Natural killer cell (primary cell): ENCODE measurements at places on chromosomes 4 and X. TPM values are rescaled to one million over a fixed set of nuclear protein-coding genes. Genes with fewer than 3 reads are reported as not detected.

The RNF150 gene
- total RNA-seq = not detected

The PLXNA3 gene
- total RNA-seq = 34.3 TPM

The IGSF1 gene
- not detected for total RNA-seq

DNA sequence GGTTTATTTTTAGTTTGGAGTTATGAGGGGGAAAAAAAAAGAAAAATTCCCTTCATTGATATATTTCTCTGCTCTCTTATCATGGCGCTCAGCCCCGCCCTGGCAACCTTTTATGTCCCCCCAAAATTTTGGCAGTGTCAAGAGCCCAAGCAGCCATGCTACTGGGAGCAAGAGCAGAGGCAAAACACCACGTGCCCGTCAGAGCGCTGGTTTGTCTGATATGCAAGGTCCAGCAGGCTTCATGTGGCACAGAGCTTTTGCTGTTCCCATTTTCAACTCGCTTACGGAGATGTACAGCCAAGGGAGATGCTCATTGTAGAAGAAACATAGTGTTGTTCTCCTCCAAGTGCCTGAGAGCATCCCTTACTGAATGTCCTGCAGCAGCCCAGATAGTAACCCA is 27.3 kb downstream of the SLITRK2 start:
- DNase-seq = no peak

- no peak for DNase-seq
Measured at GRCh38 chr4:53937327-53937726, 127.1 kb downstream of the CHIC2 start.

DNA sequence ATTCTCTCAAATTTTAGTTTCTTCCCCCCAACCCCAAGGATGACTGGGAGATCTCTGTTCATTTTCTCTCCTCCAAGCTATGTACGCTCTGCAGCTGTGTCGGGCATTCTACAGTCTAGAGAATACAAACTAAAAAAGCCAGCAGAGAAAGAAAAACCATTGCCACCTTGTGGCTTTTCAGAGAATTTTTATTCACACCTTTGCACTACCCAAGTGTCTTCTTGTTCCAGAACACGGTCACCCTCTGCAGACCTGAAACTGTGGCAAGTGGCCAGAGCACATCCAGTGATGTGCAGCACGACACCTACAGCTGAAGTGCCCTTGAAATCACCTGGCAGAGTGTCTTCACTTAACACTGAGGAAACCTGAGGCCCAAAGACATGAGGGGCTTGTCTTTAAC is 68.6 kb downstream of the CHST7 start:
- peak; percentile 54 for DNase-seq

DNA sequence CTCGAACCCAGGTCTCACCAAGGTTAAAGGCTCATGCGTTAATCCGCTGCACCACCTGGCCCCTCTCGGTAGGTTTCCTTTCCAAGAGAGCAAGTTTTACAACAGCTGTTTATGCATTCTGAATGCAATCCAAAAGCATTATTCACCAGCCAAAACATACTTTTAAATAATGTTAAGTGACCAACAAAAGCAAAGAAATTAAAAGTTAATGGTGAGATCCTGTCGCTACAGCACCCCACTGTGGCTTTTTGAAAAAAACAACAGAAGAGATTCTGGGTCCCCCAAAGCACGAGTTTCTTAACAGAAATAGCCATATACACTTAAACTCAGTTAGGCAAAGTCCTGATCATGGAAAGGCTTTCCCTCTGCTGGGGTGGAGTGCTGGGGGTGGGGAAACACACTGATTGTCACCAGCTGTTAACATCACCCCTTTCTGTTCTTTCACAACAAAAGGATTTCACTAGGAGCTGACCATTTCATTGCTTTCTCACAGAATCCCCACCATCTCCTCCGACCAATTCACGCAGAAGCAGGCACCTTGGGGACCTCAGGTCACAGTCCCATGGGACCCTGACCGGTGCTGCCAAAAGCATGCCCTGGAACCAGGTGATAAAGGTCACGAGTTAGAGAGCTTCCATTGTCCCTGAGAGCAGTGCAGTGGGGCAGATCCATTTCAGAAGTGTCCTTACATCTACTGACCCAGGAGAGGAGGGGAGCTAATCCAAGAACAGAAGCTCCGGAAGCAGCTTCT is 51.2 kb downstream of the ZNF827 start:
- no peak for DNase-seq

DNA sequence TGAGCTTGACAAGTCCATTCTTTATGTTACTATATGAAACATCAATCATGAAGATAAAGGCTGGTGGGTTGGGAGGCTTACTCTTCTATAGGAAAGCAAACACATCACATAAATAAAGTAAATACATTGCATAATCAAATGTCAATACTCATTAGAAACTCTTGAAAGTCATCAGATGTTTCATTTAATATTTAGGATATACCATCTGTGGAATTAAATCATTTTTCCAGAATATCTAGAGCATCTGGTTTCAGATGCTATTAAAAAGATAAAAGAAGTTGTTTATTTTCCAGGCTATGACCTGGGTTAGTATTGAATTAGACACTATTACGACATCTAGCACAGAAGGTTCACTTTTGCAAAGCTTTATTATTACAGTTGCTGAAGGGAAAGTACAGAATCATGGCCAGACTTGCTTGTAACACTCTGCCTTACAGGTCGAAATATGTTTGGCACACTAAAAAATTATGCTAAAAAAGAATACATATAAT is 72.6 kb downstream of the METTL14 start:
- DNase-seq = no peak
